ENCODE measurements at places on chromosomes 7 and 10.

GRCh38 chr7:91045606-91046005 lies 218.6 kb upstream of the FZD1 start:
- no peak for DNase-seq

GRCh38 chr10:33120700-33121099 lies 162.7 kb upstream of the ITGB1 start:
- DNase-seq: no peak

DNA sequence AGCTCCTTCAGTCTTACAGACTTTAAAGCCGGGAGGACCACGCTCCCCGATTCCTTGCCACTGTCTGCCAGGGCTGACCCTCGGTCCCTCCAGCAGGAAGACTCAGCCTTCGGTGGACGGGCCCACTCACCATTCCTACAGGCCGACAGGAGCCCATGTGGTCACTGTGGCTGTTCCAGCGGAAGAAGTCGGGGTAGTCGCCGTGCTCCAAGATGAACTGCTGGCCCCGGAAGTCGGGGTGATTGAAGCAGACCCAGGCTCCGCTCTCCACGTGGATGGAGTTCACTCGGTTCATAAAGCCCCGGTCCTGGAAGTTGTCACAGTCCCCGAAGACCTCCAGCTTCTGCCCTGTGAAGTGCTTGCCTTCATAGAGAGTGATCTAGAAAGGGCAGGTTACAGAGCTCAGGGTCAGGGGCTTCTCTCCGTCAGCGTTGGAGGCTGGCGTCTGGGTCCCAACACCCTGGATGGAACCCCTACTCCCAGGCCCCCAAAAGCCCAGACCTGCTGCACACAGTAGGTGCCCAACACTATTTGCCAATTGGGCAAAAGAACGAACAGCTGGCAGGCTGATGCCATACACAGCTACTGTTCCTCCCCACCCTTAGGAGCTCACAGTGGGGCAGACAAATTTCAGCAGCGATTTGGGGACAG lies 1.9 kb downstream of the CRYGN start:
- DNase-seq: no peak

- no peak for DNase-seq
Observed at GRCh38 chr7:36048141-36048901, 104.7 kb upstream of the EEPD1 start.

DNA sequence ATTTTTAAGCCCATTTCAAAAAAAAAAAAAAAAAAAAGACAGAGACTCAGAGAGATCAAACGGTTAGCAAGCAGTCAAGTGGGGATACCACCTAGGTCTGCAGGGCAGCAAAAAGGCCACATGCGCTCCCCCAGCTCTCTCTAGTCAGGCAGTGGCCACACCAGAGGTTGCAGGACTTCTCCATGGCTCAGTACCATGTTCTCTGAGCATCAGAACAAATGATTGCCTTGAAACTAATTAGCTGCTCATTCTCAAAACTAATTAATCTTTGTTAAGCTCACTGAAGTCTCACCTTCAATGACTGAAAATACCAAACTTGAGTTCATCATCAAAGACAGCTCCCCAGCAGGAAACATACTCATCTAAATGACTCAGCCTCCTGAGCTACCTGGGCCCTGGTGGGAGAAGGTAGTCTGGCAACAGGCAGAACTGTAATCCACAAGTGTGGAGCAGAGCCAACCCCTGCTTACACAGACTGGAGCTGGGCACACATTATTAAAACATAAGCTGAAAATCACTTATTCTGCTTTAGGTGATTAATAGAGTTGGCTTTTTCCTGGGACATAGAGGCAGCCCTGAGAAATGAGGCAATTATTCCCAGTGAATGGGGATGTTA lies 319.6 kb downstream of the GRID1 start:
- DNase-seq: no peak

- no peak for DNase-seq
Observed at GRCh38 chr7:138226001-138226476, 149.8 kb downstream of the AKR1D1 start.

DNA sequence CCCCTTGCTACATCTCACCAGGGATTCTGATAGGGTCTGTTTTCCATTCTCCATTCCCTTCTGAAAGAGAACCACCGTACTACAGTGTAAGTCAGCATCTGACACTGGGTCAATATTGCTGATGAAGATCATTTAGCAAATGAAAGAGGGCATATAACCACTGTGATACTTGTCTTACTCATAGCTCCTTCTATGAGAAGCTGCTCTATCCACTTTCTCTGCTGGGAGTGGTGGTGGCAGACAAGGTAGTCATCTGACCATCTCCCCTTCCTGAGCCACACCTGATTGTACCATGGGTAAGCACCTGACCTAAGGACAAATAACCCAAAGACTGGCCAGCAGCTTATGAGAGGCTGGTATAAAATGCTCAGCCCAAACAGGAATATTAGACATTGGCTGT lies 220.4 kb downstream of the DOCK4 start:
- no peak for DNase-seq
